Stimulated activated CD8-positive, alpha-beta memory T cell treated with anti-CD3 and anti-CD28 coated beads, Interleukin-7, amount 100 ng/mL, for 1 hour (primary cell): ENCODE measurements at places on chromosomes 13 and 19.

DNA sequence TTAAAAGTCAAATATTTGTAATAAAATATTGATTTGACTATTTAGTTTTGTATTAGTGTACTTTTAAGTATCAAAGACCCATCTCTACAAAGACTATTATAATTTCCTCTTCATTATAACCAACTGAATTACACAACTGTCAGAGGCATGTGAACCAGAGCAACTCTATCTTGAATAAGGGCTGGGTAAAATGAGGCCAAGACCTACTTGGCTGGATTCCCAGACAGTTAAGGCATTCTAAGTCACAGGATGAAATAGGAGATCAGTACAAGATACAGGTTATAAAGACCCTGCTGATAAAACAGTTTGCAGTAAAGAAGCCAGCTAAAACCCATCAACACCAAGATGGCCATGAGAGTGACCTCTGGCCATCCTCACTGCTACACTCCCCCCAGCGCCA lies 36.2 kb upstream of the ATP12A start:
- DNase-seq = no peak

DNA sequence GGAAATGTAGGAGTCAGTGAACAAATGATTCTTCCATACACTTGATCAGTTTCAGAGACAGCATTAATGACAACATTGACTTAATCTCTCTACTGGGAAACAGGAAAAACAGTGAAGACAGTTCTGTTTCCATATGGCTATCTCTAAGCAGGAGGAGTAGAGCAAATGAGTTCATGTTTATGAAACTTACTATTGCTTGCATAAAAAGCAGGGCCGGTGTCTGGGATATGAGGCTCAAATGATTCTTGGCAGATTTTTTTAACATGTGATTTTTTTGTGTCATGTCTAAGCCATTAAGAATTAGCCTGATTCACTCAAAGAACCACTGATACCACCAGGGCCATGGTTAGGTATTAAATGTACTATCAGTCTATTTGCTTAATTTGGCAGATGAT lies 141.9 kb downstream of the SLC7A1 start:
- DNase-seq = no peak

GRCh38 chr13:26867451-26868091 lies 107.0 kb upstream of the GPR12 start:
- no peak for DNase-seq

GRCh38 chr19:6020166-6020882 lies 42.4 kb upstream of the RANBP3 start:
- no peak for DNase-seq

- no peak for DNase-seq
Observed at GRCh38 chr19:5585461-5586299, 17.9 kb upstream of the TINCR start.

DNA sequence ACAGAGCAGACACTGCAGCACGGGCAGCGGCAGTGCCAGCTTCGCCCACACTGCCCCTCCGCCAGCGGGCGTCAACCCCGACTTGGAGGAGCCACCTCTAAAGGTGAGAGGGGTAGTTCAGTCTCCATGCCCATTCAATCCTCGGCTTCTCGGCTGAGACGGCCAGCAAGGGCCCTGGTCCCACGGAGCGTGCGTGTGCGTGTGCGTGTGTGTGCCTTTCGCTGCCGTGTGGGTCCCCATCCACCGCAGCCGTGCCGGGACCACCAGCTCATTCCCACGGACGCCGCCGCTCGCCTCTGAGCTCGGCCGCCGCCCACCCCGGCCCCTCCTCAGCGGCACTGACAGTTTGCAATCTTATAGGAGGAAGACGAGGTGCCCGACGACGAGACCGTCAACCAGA lies 55.5 kb upstream of the LDLR start:
- no peak for DNase-seq

DNA sequence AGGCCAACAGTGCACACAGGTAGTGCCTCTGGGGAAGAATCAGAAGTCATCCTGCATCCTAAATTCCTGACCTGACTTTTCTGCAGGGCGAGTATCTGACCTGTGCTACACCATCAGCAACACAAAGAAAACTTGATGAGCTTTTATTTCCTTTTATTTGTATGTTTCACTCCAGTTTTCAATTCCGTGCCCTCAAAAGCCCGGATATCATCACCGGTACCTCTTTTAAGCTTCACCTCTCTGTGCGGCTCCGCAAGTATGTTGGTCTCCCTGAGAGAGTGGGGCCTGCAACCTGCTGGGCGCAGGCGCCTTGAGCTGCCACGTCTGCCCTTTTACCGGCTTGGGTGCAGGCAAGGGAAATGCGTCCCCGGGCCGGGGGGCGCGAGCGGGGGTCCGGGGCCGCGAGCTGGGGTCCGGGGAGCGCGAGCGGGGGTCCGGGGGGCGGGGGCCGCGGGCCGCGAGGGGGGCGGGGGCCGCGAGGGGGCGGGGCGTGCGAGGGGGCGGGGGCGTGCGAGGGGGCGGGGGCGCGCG lies 4.3 kb upstream of the DUXA start:
- no peak for DNase-seq

GRCh38 chr13:46523972-46524752 lies 28.8 kb upstream of the LRCH1 start:
- no peak for DNase-seq

DNA sequence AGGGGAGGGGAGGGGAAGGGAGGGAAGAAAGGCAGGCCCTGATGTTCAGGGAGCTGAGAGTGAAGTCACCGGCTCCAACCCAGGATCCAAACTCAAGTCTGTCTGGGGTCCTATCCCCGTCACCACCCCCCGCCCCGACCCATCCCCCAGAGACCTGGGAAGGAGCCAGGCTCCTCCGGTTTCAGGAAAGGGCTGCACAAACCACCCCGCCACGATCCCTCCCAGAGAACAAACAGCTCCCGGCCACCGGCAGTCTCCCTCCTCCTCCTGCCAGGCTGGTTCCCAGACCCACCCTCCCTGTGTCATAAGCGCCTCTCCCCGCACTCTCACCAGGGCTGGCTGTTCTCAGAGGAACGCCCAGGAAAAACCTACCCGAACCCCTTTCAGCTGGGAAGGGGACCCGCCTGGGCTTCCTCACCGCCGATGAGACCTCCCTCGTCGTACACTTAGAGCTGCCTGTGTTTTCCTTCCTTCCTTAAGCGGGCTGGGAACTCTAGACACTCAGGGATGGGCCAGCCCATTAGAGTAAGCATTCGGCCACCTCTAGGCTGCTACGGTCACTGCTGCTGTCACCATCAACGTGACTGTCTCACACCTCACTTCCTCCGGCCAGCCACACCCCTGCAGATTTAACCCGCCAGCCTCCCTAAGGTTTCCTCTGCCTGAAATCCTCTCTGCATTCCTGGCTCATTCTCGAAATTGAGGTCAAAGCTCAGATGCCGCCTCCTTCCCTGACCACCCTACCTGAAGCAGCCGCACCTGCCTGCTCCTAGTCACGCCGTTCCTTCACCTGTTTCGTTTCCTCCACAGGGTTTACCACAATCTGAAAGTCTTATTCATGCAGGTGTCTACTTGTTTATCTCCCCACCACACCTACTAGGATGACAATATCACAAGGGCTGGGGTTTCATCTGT lies 6.3 kb upstream of the RDH13 start:
- no peak for DNase-seq

DNA sequence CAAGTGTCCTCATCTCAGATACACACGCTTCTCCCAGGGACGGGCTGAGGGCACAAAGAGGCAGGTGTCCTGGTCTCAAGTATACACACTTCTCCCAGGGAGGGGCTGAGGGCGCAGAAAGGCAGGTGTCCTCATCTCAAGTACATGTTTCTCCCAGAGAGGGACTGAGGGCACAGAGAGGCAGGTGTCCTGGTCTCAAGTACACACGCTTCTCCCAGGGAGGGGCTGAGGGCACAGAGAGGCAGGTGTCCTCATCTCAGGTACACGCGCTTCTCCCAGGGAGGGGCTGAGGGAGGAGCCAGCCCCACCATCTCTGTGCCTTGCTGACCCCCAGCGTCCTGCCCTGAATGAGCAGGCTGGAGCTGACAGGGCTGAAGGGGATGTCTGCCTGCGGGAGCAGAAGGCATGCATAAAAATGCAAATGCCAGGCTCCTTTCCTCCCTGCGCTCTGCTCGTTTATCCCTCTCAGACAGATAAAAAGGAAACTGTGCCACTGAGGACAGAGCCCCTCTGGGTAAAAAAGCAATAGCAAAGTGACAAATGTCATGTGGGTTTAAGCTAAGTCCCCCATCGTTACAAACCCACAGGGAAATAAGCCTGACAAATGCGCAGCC lies 96.1 kb upstream of the UQCRFS1 start:
- no peak for DNase-seq

- peak; percentile 33 for DNase-seq
Observed at GRCh38 chr13:20161275-20161950, 561 bp upstream of the GJA3 start.
